ENCODE measurements at places on chromosomes 3 and 15.
A peak's percentile ranks its signal among the peaks of the same experiment; 100 is the strongest.

DNA sequence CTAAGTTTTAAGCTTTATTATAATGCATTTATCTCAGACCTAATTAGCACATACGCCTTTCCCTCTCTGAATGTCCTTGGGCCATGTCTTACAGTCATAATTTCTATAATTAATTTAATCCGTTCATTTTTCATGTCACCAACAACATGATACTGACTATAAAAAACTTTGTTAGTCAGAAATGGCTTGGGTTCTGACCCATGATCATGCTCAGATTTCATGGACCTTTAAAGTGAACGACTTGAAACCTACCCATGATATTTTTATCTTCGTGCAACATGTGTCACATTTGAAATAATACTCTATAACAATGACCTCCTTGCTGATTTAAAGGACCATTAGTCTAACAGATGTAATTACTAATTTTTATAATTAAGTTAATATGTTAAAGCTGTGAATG lies 1033.8 kb downstream of the DIPK2A start:
- DNase-seq: no peak

- no peak for DNase-seq
These were observed 262.8 kb upstream of the TBL1XR1 start for GRCh38 chr3:177460047-177460446.

GRCh38 chr15:75136118-75136517 lies 65.6 kb upstream of the C15orf39 start:
- no peak for DNase-seq

- peak; percentile 37 for DNase-seq
These were observed 34.3 kb downstream of the IRAK2 start for GRCh38 chr3:10198761-10199649.

DNA sequence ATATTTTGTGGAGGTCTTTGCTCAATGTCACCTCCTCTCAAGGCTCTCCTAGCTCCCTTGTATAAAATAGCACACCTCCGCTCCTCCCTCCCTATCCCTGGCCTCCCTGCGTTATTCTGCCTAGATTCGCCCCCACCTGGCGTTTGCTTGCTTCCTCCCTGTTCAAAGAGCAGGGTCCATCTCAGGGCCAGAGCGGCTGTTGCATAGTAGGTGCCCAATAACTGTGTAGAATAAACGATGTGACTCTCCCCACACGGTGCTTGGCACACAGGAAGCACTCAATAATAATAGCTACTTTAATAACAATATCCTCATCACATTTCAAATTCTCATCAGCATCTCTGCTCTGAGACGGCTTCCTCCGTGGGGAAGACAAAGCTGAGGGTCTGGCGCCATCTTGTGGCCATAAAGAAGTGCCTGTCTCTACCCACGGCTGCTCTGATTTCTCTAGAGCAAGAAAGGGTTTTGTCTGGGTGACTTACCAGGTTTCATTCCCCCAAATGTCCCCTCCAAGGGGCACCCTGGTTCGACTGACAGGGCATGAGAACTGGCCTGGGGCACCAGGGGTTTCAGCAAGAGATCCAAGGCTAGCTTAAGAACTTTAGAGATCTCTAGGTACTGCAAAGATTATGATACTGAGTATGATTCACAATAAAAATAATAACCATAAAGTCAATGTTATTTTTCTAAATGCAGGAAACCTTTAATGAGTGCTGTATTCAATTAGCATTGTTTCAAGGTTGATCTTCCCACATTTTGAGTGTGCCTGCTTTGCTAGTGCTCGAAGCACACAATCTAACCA lies 16.1 kb downstream of the CD276 start:
- DNase-seq: peak; percentile 42

DNA sequence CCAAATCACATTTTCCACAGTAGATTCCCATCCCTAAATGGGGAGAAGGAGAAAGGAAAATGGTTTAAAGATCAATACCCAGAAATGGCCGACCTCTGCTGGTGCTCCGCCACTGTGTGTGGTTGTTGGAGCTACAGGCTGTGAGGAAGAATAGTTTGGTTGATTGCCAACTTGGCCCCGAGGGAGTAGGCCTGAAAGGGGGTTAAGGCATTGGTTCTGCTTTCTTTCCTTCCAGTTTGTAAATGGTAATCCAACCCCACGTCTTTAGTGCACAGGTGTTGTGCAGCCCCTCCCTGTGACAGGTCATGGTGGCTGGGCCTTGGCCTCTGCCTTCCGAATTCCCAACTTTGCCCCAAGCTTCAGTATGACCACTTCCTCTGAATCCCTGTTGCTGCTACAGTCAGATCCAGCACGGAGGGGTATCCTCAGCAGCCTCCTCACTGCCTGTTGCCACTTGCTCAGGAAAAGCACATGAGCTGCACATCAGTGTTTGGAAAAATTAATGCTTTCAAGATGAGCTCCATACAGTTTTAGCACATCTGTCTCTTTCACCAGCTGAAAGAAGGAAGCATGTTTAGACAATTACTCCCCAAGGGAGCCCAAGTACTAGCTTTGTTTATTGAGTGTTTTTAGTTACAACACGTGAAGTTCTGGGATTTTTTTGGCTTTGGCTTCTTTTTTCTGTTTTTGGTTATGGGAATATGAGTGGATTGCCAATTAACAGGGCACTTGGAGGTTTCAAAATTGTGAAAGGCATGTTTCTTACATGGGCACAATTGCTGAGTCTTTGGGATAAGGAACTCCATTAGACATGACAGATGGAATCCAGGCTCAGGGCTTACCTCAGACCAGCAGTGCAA lies 92.3 kb upstream of the ROPN1 start:
- DNase-seq: no peak

DNA sequence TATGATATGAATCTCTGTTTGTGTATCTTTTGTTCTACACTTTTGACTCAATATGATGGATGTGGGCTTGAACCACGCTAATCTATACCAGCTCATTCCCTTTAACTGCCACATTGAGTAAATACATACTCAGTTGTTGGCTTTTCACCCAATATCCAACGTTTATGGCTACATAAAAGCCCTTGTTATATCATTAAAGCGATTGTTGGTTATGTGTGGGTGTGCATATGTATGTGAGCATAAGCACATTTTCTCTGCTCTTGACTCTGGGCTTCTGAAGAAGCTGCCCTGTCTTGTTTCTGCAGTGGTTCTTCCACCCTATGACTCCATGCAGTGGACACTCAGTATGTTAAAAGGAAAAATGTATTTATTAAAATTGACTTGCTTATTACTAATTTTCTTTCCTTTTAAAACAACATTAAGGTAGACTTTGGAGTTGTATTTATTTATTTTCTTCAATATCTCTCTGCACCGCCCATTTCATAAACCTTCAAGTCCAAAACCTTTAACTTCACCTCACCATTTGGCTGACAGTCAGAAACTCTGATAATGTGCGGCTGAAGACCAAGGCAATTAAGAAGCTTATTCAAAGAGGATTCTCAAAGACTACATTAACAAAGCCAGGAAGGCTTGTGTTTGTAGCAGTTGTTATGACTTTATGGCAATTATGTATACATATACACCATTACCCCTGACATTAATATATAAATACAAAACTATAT lies 156.1 kb downstream of the THRB start:
- DNase-seq: no peak

DNA sequence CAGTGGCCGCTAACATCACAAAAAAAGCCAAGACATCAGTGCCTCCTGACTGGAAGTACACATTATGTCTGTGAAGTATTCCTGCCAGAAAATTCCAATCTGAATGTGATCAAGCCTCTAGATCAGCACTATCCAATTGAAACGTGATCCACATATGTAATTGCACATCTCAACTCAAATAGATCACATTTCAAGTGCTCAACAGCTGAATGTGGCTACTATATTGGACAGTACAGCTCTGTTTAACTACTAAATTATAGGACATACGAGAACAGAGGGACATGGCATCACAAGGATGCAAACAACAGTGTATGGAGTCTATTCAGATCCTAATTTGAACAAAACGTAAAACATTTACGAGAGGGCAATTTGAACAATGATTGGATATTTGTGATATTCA lies 542 bp upstream of the UBAP1L start:
- no peak for DNase-seq

GRCh38 chr3:162764808-162765071 lies 1268.1 kb downstream of the OTOL1 start:
- no peak for DNase-seq

Measured in CD8-positive, alpha-beta T cell (primary cell).